ENCODE measurements at places on chromosomes 5 and 9.
A peak's percentile ranks its signal among the peaks of the same experiment; 100 is the strongest.

DNA sequence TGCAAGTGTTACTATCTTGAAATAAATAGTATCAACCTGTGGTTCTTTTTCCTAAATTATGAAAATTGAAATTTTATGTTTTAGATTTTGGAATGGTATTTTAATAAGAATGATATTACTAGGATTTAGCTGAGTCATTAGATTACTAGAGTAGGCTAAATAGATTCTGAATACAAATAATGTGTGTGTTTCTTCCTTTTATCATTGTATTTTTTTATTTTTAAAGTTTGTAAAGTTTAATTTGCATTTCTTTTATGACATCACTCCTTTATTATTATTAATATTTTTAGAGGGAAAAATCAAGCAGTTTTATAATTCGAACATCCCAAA, 8.0 kb upstream of the FAM120AOS start:
- no peak for DNase-seq

DNA sequence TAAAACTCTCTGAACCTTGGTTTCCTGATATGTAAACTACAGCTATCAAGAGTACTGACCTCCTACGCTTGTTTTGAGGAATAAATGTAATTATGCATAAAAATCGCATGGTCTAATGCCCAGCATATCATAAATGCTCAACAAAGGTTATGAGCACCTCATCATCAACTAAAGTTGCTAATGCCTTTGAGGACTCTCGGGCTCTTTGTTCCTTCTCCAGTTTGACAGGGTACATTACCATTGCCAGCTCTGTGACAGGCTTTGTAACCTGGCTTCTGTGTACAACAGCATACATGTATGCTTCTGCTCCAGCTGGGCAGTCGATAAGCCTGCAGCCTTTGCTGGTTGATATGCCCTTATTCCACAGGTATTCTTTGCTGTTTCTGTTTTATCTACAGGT, 95.2 kb downstream of the C9orf152 start:
- no peak for DNase-seq

GRCh38 chr9:130689937-130690700, 3.5 kb upstream of the EXOSC2 start:
- DNase-seq, result no peak

- no peak for DNase-seq
These were observed 217.4 kb upstream of the FBXL7 start for GRCh38 chr5:15282611-15283010.

DNA sequence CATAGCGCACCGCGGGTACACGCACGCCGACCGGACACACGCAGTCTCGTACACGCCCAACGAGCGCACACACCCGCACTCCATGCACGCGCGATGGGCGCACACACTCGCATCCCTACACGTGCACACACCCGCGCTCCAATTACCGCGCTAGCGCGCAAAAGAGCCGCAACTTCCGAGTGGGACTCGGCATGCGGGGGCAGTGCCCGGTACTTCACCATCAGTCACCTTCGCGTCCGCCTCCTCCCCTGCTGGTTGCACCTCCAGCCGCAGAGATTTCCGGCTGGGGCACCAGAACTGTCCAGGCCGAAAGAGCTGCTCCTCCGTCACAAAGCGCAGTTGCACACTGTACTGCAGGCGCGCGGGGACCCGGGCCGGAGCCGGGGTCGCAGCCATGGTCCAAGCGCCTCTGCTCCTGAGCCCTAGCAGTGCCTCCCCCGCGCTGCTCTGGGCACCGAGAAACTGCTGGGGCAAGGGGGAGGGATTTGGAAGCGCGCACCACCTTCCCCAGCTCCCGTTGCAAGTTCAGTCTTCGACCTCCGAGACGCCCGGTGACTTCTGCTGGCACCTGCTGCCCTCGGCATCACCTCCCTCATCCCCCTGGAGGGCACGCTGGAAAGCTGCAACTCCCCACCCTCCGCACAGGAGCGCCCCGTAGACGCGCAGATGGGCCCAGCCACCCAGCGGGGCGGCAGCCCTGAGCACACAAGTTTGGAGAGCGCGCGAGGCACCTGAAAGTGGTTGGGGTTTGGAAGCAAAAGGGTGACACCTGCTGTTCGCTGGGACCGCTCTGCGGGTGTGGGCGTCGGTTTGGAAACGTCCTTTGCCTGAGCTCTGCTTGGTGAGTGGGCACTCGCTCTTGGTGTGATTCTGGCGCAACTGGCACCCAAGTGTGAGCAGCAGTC, 337.4 kb upstream of the PUM3 start:
- peak; percentile 55 for DNase-seq

Data from stimulated activated CD4-positive, alpha-beta T cell treated with anti-CD3 and anti-CD28 coated beads, Interleukin-1b, Interleukin-23, amount 100 ng/mL, for 48 hours (primary cell).